ENCODE measurements at places on chromosomes 2 and 18.

- DNase-seq: no peak
Measured at GRCh38 chr2:197182668-197183067, 127.9 kb downstream of the ANKRD44 start.

DNA sequence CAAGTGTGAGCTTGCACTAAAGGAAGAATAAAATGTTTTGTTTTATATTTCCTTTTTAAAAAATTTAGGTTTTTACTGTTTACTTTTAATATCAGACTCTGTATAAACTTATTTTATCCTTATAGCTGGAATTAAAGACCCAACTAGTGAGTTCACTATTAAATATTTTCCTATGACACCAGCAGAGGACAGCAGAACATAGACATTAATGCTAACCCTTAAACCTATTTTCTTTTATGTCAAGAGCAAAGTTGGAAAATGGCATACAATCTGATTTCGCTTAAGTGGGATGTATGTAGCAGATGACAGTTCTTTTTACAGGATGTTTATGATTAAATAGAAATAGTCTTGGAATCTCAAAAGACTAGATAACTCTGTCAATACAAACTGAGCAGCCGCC, 188.2 kb upstream of the XIRP2 start:
- peak; percentile 5 for DNase-seq

DNA sequence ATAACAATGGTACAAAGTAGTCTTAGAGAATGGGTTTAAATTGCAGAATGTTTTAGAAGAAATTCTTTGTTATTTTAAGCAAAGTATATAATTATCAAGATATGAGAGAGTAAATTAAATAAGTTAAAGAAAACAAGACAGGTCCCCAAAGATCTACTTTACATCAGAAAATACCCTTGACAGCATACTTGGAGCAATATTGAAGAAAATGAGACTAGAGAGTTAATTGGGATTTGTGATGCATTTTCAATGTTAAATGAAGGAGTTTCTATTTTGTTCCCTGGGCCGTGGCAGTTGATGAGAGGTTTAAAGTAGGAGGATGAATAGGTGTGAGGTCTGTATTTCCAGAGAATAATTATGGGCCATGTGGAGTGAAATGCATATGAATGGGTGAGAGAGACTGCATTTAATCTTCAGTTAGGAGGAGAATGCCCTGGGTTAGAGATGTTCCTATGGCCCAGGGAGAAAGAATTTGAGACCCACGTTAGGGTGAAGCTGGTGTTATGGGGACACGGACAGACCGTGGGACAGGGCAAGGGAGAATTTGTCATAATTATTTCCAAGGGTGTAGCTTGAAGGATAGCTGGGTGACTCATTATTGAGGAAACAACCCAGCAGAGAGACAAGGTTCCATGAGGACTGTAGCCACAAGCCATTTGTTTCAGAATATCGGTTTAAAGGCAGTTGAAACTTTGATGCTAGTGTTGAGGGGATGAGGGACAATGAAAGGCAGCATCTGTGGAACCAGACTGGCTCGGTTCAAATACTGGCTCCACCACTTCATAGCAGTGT, 22.7 kb downstream of the MGAT5 start:
- peak; percentile 37 for DNase-seq

- DNase-seq: no peak
Measured at GRCh38 chr2:196617430-196617829, 22.1 kb upstream of the CCDC150 start.

GRCh38 chr2:231966886-231967285, 5.4 kb downstream of the DIS3L2 start:
- no peak for DNase-seq

DNA sequence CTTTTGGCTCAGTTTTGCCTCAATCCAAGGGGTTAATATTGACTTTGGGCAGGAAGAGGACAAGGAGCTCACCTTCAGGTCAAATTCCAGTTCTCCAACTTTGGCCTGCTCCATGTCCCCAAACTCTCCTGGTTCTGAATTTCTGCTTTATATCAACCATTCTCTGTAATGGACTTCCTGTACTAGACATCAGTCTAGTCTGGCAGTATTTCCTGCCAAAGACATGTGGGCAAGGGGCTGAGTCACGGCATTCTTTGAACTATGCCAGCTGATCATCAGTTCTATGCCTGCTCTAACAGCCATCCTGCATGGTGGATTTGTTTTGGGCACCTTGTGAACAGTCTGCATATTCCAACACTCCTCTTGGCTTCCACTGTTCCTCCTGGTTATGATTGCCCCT, 199.4 kb downstream of the ZEB2 start:
- DNase-seq: peak; percentile 63

- no peak for DNase-seq
Measured at GRCh38 chr2:96773922-96774321, 13.2 kb downstream of the CNNM4 start.

- DNase-seq: no peak
Measured at GRCh38 chr2:25788457-25788856, 89.8 kb downstream of the ASXL2 start.

- no peak for DNase-seq
Measured at GRCh38 chr2:118994778-118995177, 52.8 kb downstream of the MARCO start.

DNA sequence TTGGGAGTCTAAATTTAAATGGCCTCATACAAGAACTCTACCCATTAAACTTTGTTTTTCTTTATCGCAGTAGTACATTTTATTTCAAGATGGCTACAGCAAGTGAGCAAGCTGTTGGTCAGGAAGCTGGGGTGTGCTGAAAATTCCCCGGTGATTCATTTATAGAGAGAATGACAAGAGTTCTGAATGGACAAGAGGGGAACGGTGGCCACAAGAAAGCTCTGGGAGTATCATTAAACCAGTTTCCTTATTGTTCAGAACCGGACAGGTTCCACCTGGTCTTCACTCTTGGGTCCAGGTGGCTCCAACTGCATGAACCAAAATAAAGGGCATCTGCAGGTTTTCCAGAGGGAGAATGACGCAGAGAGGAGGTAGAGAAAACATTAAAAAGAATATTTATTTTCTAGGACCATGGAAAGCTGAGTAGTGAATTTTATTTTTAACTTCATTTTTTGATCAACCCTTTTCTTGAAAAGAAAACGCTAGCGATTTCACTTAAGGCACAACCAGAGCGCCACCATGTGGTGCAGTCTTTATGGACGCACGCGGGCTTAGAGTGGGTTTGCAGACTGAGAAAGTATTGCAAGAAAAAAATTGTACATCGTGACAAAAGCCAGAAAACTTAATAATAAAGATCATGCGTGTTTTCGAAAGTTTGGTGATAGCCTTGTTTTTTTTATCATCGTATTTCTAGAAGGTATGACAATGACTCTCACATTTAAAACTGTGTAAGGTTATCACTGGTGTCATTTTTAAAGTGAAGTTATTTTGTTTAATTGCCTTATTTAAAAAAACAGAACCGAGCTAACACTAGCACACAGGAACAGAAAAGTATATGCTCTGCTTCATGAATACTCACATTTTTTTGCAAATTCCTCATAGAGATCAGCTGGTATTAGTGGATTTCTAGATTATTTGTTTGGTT, 97.9 kb upstream of the NOL4 start:
- DNase-seq: peak; percentile 66

DNA sequence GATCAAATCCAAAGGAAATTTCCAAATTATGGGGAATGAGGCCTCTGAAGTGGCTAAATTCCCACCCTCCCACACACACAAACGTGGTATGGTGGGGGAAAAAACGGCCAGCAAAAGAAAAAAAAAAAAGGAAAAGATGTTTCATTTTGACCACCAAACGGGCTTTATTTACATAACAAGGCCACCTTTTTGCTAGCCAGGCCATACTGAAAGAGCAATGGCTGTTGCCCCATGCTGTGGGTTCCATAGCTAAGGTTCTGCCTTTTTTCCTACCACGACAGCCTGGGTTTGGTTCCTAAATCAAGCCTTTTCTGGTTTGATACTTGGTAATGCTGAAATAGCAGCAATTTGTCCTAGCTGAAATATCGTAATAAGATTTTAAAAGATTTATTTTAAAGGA, 14.0 kb upstream of the IL1B start:
- DNase-seq: no peak

DNA sequence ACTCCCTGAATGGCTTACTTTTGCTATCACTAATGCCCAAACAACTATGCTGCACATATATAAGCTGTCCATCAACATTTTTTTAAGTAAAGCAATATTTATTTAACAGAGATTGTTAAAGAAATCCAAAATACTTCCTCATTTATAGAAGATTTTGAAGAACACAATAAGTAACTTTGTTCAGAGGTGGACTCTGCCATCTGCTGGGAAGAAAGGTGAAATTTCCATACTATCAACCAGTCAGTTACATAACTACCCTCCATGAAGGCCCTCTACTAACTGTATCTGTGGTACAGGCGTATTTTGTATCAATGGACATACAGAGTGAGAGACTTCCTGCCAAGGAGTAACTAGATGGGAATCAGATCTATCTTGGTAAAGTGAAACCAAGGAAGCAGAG, 106.0 kb downstream of the DTNB start:
- DNase-seq: peak; percentile 60

DNA sequence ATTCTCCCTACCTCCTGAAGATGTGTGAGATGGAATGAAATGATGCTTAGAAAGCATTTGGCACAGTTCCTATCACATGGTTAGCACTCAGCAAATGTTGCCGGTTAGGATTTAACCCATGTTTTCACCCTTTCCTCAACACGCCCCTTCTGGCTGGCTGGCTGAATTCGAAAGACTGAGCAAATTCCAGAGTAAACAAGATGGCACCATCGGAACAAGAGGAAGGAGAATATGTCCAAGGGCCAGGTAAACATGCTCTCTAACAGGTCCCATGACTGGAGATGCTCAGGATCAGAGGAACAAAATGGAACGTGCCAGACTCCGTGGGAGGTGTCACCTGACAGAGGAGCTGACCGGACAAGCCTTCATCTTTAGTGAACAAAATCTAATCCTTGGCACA, 145.6 kb downstream of the ANKRD44 start:
- no peak for DNase-seq

DNA sequence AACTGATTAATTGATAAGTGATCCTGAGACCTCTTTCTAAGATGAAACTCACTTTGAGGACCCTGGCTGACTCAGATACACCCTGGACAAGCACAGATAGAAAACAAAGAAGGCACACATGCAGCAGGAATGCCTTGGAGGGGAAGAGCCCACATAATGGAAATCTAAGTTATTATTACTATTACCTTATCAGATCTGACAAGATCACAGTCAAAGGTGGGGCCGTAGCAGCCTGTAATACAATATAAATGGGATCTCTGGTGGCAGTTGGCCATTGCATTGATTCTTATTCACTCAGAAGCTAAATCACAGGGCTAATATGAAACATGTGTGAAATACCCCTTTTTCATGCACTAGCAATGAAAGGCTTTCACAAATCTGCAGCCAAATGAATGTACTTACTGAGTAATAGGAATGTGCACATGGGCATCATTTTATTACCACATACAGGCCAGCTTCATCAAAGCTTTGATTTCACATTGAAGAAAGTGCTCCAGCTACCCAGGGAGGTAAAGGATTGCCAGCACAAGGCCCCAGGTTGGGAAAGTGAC, 84.0 kb downstream of the ZBTB7C start:
- DNase-seq: peak; percentile 57

DNA sequence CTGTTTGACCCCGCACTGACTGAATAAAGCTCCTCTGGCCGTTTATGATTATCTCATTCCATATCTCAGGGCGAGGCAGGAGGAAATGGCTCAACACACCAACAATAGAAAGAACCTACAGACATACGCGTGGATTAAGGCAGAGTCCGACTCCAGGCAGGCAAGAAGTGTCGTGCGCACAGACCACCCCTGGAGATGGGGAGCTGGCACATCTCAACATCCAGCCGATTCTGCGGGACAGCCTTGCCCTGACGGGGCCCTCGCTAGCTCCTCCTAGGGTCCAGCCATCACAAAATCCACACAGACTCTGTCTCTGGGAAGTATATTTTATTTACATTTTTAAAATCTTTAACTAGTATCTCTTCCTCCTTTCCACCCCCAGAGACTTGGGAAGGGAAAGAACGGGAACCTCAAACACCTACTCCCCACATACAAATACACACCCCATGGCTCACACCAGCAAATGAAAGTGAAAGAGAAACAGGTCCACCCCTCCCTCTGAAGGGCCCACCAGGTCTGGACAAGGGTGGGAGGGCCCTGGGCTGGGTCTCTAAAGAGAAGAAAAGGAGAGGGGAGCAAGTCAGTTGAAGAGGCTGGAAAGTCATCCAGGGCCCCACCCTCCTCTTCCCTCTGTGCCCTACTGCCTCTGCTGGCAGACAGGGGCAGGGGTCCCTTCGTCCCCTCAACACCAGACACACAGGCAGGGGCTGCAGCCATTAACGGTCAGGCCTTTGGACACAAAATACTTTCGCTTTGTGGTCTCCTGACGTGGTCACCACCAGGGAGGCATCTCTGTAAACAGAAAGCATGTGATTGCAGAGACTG, 3.2 kb downstream of the GPBAR1 start:
- no peak for DNase-seq

GRCh38 chr2:205571360-205571959, 110.8 kb upstream of the NRP2 start:
- no peak for DNase-seq

DNA sequence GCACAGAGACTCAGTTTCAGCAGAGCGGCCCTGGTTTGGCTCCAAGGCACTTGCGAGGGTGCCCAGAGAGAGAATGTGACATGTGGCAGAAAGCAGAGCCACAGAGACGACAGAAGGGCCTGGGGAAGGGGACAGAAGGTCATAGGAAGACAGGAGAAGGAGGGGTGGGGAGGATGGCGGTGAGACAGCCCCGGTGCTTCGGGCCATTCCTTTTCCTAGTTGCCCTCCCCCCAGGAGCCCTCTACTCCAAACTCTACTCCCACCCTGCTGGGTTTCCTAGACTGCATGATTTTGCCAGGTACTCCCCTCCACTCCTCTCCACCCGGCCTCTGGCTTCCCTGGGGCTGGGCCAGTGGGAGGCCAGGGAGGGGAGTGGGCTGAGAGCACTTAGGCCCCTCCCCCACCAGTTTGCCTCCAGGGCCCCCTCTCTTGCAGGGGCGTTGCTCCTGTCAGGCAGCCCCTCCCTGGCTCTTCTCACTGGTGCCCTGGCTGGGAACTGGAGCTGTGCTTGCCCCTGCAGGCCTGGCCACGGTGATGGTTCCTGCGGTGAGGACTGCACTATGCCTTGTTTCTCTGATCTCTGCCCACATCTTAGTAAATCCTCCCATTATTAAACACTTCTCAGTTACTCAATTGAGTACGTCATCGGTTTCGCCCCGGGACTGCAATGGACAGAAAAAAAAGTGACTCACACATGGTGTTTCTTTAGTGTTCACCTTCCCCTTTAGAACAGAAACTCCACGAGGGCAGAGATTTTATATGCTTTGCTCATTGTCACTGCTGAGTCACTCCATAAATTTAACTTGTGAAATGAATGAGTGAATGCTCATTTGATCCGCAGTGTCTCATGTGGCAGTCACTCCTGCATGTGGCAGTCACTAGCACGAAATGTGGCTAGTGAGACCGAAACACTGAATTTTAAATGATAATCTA, 58.7 kb upstream of the SP3 start:
- DNase-seq: peak; percentile 99

Measured in fibroblast of mammary gland (primary cell).